T47D (cell line): ENCODE measurements at places on chromosomes 13 and 19.

DNA sequence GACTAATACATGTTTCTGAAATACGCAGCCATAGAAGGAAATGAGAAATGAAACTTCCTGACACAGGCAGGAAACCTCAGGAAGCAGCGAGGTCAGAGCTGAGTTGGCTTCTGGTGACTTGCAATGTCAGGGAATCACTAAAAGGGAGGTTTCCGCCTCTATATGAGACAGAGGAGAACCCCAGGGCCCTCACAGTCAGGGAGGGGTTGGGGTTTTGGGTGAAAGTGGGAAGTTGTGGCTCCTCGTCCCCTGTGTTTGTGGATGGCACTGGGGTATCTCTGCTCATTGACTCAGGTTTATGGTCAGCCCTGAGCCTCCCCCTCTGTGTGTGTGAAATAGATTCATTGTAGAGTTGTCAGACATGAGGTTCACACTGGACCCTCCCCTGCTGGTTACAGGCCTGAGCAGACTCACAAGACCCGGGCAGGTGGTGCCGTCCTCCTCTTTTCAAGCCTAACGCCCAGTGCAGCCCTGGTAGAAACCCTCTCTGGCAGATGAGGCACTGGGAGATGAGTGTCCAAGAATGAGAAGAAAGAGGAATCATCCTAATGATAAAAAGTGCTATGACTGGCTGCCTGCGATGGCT lies 5.5 kb upstream of the LILRA6 start:
- no peak for DNase-seq

- no peak for DNase-seq
These were observed 142.5 kb downstream of the DCLK1 start for GRCh38 chr13:35988648-35989081.

GRCh38 chr13:111314852-111315251 lies 5.6 kb upstream of the TEX29 start:
- DNase-seq = no peak

DNA sequence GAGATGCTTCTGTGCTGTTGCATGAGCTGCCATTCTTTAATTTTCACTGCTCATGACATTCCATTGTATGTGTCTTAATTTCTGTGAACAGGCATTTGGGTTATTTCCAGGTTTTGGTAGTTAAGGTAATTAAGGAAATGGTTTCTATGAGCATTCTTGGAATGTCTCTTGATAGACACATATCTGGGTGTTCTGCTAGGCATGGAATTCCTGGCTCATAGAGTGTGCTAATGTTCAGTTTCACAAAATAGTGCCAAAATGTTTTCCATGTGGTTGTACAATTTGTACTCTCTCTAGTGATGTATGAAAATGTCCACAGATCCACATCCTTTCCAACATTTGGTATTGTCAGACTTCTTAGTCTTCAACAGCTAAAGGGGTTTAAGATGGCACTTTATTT lies 680.9 kb upstream of the SGCG start:
- DNase-seq = no peak

DNA sequence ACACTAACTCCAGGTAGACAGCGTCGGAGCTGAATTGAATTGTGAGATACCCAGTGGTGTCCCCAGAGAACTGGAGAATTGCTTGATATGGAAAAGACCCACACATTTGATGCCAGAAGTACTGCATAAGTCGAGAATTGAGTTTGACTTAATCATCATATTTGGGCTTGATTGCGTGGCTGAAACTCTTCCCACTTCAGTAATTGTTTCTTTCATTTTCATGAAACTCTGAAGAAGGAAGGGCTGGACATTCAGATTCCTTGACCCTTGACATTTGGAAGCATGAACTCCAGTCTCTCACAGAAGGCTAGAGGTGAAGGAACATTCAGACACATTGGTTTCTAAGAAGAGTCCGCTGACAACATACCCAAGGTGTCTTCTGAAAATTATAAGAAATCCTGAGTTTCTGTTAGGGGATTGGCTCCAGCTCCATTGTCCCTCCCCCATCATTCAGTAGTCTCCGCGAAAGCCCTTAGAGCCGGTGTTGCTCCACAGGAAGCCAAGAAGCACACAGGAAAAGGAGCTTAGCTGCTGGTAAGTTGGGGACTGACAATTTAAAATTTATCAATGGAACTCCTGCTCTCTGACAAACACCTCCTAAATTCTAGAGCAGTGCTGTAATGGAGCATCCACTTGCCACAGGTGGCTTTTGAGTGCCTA lies at the start of gene FPR2:
Gene FPR2 (plus strand): TSS at position 484 of the 660 bp plus-strand sequence. CDS start 7,479 bp downstream, outside the sequence.
- DNase-seq = no peak

DNA sequence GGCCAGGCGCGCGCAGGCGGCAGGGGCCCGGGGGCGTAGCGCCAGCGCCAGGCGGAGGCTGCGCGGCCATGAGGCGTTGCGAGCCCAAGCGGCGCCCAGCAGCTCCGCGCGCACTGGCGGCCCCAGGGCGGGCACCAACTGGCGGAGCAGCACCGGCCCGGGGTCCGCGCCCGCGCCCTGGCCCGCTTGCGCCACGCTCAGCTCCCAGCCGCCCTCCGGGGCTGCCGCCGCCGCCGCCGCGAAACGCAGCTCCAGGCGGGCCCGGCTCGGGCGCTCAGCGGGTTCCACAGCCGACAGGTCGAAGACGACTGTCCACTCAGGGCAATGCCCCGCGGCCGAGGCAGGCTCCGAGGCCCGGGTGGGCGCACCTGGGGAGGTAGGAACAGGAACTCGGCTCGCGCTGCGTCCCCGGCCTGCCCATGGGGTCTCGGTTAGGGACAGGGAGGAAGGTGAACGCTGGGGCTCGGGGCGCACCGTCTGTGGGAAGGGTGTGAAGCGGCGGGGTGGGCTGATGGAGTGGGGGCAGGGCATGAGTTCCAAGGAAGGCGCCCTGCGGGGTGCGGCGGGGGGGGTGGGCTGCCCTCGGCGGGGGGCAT lies 26.8 kb downstream of the CERS1 start:
- DNase-seq = no peak

DNA sequence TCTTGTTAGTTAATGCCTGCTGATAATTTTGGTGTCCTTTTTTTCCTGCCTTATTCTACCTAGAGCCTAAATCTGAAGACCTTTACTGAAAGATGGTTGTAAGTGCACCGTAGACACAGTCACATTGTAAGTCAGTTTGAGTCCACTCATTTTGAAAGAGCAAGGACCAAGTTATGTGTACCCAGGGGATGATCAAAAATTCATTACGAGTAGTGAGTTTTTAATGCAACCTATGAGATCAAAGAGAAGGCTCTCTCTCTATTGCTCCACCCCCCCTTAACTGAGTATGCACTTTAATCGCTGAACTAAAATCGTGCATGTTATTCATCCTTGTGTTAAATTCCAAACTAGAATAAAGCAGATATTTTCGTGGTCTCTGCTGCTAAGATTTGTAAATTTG lies 1.8 kb downstream of the RAP2A start:
- no peak for DNase-seq

- no peak for DNase-seq
These were observed 8.4 kb upstream of the KCTD4 start for GRCh38 chr13:45209229-45209628.

DNA sequence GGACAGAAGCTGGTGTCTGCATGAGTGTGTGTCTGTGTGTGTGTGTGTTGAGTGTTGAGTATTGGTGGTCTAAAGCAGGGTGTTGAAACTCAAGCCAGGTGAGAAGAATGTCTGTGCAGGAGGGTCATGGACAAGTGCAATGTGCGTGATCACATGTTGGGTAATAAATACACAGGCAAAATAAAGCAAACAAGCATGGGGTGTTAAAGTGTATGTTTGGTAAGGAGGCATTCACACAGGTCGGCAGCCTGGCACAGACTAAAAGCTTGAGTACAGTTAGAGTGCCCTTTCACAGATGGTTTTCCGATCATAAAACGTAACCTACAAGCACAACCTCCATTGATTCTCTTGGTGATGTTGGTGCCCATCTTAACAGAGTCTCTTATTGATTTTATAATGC lies 476.9 kb upstream of the KLHL1 start:
- no peak for DNase-seq

GRCh38 chr19:1853295-1854038 lies 5.2 kb upstream of the REXO1 start:
- peak; percentile 90 for DNase-seq

DNA sequence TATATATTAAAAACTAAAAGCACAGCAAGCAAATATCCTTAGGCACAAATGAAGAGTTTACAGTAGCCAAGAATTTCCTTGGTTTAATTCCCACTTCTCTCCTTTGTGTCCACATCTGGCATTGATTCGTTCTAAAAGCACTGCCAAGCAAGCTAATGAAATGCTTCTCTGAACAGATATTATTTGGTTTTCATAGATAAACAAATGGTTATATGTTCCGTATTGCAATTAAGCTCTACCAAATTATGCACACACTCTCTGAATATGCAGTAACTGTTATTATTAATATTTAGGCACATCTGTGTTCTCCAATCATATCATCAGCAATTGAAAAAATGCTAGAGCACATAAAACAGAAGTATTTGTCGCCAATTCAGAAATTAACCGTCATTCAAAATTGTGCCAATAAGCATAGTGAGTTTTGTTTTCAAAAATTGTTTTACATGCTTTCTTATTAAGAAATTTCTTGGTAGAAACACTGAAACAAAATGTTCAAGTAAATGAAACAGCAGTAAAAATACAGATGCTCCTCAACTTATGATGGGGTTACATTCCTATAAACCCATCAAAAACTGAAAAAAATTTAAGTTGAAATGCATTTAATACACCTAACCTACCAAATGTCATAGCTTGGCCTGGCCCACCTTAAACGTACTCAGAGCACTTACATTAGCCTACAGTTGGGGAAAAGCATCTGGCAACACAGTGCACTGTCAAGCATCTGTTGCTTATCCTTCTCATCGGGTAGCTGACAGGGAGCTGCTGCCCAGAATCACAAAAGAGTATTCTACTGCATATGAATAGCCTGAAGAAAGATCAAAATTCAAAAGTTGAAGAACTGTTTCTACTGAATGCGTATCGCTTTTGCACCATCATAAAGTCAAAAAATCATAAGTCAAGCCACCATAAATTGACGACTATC lies 2134.7 kb downstream of the PCDH9 start:
- no peak for DNase-seq

GRCh38 chr13:45896285-45896684 lies 44.7 kb upstream of the SIAH3 start:
- DNase-seq = no peak

GRCh38 chr19:44912854-44913253 lies 1.6 kb upstream of the APOC1 start:
- no peak for DNase-seq

DNA sequence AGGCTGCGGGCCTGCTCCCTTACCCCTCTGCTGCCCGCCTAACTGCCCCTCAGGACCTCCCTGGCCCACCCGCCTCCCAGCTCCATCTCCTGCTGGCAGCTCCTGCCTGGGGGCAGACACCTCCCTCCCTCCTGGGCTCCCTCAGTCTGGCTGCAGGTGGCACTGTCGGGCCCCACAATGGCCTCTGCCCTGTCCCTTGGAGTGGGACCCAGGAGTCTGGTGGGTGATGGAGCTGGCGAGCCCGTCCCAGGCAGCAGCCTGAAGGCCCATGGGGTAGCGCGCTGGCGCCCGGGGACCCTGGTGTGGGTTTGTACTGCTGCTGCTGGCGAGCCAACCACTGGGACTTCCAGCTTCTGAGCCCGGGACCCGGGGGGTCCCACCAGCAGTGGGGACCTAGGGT lies 83.6 kb downstream of the KDM4B start:
- no peak for DNase-seq

GRCh38 chr13:60229708-60230272 lies 66.1 kb upstream of the DIAPH3 start:
- DNase-seq = no peak

DNA sequence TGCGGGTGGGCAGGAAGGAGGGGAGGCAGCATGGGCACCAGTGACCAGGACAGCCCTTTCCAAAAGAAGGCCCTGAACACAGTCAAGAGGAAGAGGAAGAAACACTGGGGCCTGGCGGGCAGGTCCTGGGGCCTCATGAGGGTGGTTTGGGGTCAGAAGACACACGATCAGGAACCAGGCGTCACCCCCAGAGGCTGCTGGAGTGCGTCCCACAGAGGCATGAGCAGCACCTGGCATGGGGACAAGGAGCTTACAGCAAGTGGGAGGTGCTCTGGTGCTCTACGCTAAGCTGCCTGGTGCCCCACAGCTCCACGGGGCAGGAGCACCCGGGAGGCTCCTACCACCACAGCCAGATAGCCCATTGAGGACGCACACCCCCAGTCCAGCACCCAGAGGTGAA lies 20.0 kb downstream of the ELL start:
- DNase-seq = no peak

- DNase-seq = peak; percentile 38
These were observed 755 bp downstream of the UPF3A start for GRCh38 chr13:114282041-114282670.

DNA sequence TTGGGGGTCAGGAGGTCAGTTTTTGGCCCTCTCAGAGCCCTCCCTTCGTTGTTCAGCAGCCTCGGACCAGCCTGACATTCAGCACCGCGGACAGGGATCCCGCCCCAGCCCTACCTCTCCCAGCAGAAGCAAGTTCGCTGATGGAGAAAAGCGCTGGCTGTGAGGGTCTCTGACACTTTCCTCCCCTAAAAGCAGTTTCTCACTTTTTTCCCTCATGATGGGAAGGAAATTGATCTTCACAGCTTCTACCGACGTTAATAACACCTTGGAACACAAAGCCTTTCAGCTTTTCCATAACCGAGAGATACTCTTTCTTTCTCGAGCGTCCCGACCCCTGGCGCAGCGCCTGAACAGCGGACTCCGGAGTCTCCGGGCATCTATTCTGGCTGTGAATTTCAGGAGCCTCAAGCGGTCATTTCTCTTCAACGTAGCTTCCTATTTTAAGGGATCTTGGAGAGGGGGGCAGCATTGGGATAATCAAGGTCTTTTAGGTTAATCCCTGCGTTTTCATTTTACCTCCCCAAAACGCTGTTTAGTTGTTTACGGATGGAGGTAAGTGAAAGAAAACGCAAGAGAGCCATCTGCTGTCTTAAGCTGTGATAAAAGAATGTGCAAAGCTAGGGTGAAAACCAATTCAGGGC lies 467.2 kb downstream of the ITGBL1 start:
- DNase-seq = peak; percentile 19

GRCh38 chr19:22607653-22608430 lies 26.3 kb upstream of the ZNF492 start:
- DNase-seq = no peak

GRCh38 chr19:925087-925525 lies 729 bp upstream of the ARID3A start:
- DNase-seq = peak; percentile 82
